Suprapubic skin (tissue), 4 donors: ENCODE measurements at places on chromosomes 13 and 19. TPM values are rescaled to one million over a fixed set of nuclear protein-coding genes. Genes with fewer than 3 reads are reported as not detected.

DNA sequence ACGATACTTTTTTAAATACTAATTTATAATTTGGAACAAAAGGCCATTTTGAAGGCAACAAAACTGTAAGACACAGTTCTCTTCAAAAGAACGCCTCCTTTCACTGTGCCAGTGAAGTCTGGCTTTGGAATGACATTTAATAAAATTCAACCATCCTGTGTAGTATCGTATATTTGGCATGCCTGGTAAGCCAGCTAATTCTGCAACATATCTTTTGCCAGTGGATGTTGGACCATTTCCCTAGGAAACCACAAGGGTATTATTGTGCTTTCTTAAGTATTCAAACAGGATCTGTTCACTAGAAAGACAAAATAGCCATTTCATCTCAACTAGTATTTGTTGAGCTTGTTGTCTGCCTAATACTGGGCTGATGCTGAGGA lies 111.6 kb downstream of the RGCC start:
- DNase-seq, result no peak

DNA sequence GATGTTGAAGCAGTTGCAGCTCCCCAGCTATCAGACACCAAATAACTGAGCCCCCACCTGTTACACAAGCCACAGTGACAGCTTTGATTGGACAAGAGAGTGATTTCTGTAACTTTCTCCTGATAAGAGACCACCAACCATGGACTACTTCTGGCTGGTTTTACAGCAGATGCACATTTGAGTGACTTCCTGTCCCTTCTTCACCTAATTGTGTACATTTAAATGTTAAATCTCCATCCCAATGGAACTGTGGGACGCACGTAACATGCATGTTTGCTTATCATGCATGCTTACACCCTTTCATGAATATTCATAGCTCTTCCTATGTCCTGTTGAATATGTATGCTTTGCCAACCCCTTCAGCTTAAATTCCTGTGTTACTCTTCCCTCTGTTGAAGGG lies 6.0 kb upstream of the TNFSF11 start:
- no peak for DNase-seq

GRCh38 chr13:39044536-39044935 lies 6.3 kb downstream of the NHLRC3 start:
- DNase-seq, result no peak

DNA sequence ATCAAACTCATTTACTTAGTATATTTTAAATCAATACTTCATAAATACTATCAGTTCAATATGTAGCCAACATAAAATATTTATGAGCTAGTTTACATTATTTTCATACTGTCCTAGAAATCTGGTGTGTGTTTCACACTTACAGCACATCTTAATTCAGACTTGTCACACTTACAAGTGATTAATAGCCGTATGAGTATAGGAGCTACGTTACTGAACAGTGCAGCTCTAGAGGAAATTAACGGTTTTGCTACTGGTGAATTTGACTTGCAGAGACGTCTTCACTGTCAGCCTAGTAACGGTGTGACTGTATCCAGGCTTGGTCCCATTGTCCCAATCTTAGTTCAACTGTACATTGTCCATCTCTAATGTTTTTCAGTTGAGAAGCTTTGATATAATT lies 33.7 kb upstream of the POSTN start:
- no peak for DNase-seq

DNA sequence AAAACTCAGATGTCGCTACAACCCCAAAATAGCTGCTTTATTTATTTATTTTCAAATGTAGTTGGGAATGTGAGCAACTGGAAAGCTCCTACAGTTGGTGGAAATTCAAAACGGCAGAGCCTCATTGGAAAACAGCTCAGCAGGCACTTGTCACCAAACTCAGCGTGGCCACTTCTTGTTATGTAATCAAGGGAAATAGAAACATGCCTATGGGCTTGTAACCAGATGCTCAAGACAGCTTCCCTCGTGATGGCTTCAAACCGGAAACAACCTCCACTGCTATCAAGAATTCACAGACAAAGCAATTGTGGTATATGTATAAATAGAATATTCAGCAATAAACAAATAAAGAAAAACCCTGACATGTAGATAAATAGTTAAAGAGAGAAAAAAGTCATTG lies 627.8 kb upstream of the SLC10A2 start:
- no peak for DNase-seq

- no peak for DNase-seq
These were observed 5.8 kb downstream of the UQCR11 start for GRCh38 chr19:1599460-1599846.

- no peak for DNase-seq
These were observed 213.2 kb upstream of the SOX1 start for GRCh38 chr13:111853721-111854120.

GRCh38 chr19:43498233-43498842 lies 6.2 kb downstream of the PHLDB3 start:
- no peak for DNase-seq

DNA sequence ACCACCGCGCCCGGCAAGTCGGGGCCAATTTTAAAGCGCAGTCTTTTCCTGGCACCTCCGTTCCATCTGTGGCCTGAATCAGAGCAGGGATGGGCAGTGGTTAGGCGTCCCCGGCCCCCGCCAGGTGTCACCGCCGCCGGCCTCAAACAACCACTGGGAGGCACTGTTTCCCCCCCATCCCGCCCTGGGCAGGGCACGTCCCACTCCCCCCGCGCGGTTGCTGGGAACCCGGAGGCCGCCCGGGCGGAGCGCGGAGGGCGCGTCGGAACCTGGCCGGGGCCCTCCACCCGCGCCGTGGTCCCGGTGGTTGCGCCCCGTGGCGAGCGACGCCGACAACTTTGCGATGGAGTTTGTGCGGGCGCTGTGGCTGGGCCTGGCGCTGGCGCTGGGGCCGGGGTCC lies at the start of gene GRIN3B:
GRIN3B (plus strand) TSS at position 325 of the 400 bp plus-strand sequence; CDS start at position 344, 19 bp downstream.
- DNase-seq, result no peak

Gene CADM4
- 14.1 TPM for total RNA-seq

Gene ZNF583
- total RNA-seq, result 3.2 TPM

Gene FGF14
- total RNA-seq, result 1.4 TPM

Gene KIR2DL1
- total RNA-seq, result 0.64 TPM

Gene LMO7
- 127 TPM for total RNA-seq

Gene BRCA2
- total RNA-seq, result 1.9 TPM
